Common myeloid progenitor, CD34-positive (primary cell): ENCODE measurements at places on chromosomes 11 and 22.
A peak's percentile ranks its signal among the peaks of the same experiment; 100 is the strongest.

DNA sequence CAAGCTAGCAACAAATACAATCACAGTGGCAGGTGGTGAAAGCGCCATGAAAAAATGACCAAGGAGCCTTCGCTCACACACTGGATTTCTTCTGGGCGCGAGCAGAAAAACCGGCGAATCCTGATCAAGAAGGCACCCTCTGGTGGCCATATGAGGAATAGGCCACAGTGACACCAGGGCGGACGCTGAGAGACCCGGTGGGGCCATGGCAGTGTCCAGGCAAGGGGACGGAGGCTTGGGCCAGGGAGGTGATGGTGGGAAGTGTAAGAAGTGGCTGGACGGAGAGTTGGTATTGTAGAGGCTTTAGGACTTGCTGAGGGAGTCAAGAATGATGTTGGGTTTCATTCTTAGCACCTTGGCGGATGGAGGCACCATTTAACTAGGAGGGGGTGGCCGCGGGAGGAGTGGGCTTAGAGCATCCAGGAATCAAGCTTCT is 16.9 kb upstream of the RAC2 start:
- peak; percentile 53 for DNase-seq

- DNase-seq = no peak
Measured at GRCh38 chr22:17647991-17648390, 9.4 kb downstream of the BCL2L13 start.

GRCh38 chr11:95547976-95548375 is 241.6 kb downstream of the FAM76B start:
- DNase-seq = no peak

DNA sequence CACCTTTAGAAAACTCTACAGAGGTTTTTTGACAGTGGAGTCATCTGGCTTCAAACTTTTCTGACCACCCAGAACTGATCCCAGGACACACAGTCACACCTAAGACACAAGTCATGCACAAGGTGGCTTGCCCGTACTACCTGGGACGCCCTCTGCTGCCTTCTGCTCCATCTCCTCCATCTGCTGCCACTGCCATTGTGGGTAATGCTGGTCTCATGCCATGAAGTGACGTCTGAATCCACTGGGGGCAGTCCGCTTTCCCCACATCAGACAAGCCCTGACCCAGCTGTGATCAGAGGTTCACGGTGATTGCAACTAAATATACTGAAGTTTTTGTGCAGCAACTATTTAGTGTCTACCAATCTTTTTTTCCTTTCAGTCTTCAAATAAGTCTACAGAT is 5.4 kb upstream of the NDUFS8 start:
- DNase-seq = no peak

DNA sequence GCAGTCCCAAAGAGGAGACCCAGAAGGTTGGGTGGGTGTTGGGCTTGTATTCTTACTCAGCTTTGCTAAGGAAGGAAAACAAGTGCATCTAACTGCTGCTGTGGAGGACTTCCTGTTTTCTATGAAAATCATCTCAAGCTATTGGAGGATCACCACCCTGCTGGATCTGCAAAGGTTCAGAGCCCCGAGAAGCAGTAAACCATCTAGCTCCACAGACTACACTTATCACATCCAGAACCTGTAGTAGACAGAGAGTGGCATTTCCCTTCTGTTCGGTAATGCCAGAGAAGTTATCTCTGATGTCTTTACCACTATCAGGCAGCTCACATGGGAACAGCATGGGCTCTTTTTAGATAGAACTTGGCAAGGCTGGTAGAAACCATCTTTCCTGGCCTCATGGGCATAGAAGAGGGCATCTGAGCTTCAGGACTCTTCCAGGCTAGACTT is 21.7 kb downstream of the KCNJ1 start:
- DNase-seq = peak; percentile 74

- no peak for DNase-seq
Measured at GRCh38 chr22:25869771-25870170, 127.8 kb downstream of the MYO18B start.
